K562 (cell line): ENCODE measurements at places on chromosomes 5 and 9. TPM values are rescaled to one million over a fixed set of nuclear protein-coding genes. Genes with fewer than 3 reads are reported as not detected.

- no peak for DNase-seq
Measured at GRCh38 chr5:93601071-93601801, 18.2 kb downstream of the NR2F1 start.

DNA sequence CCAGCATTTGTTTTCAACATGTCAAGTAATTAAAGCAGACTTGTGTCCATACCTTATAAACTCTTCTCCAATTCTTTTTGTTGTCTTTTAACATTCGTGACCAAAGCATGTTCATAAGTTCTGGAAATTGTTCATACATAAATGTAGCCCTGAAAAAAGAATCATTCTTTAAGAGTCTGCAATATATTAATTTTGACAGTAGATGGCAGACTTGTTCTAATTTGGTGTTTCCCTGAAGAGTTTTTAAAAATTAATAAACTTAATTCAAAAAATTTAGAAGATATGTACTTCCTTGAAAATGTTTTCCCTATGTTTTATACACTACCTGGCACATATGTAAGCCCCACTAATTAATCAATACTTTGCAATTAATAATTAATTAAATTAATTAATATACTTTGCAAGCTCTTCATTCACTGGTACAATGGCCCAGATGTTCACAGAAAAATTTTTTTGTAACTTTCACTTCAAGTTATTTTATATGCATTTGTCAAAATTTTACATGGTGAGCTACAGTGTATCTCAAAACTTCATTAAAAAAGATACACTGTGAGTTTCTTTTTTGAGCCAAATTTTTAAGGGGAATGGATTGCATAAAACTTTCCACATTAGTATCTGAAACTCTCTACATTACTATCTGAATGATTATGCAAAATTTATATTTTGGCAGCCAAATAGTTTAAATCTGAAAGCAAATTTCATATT lies 42.1 kb downstream of the CLINT1 start:
- no peak for DNase-seq

DNA sequence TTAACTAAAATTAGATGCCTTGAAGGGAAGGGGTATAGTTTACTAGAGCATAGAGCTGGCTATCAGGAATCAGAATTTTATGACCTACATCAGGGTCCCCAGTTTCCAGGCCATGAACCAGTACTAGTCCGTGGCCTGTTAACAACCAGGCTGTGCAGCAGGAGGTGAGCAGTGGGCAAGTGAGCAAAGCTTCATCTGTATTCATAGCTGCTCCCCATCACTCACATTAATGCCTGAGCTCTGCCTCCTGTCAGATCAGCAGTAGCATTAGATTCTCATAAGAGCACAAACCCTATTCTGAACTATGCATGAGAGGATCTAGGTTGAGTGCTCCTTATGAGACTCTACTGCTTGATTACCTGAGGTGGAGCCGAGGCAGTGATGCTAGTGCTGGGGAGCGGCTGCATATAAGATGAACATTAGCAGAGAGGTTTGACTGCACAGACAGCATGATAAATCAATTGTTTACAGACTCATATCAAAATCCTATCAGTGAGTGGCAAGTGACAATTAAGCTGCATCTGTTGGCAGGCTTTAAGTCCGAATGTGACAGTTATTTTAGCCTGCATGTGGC lies 44.6 kb downstream of the TAF11L14 start:
- DNase-seq = no peak

DNA sequence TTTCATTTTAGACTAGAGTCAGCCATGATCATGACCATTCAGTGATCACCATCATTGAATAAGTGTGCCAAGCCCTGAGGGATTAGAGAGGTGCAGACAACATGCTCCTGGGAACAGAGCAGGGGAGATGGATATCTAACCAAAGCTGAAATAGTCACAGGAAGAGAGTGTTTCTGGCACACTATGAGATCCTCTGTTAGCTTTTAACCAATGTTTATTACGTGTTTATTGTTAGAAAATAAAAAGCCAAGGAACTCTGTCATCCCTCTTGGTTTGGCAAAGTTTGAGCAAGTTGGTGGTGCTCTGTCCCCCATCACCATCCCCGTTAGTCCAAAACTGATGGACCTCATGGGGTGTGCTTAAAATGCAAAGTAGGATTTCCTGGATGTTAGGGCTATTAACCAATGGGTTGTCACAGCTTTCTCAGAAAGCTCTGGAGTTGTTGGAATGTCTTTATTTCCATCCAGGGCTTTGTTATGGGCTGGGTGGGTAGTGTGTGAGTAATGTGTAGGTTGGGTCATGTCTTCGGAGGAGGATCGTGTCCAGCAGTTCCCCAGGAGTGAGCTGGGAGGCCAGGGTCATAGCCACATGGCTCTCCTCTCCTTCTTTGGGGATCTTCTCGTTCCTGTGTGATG lies 34.9 kb downstream of the SLC28A3 start:
- no peak for DNase-seq

DNA sequence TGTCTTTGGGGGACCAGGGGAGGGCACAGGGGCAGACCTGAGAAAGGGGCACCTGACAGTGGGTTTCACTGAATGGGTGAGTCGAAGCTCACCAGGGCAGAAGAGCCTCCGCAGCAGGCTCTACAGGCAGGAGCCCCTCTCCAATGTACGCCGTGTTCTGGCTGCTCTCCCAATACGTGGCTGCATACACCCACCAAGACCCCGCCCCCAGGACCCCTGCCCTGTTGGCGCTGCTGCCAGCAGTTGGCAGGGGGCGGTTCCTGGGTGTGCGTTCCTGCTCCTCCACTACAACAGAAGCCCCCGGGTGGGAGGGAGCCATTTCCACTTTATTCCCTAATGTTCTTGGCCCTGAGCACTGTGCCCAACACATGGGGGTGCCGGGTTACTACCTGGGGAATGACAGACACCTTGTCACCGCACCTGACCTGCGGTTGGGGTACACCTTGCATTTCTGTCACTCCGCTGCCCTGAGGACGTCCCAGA lies 30.3 kb downstream of the SARDH start:
- DNase-seq = no peak

DNA sequence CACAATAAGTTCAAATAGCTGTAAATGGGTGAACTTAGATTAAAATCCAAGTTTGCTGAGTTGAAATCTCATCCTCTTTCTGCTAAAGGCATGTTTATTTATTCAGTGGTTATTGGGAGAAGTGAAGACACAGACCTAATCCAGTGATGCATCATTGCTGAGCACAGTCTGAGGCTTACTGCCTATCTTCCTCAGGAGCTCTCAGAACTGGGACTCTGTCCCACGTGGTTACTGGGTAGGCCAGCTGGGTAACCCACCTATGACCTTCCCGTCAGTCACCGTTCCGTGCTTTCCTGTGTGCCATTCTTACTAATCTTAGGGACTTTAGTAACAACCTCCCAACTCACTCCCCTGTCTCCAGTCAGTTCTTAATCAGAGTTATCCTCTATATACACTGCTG lies 226.8 kb upstream of the ATP10B start:
- no peak for DNase-seq

GRCh38 chr9:112809351-112809848 lies 58.8 kb downstream of the SNX30 start:
- DNase-seq = no peak

GRCh38 chr9:135037521-135038250 lies 49.8 kb upstream of the OLFM1 start:
- no peak for DNase-seq

DNA sequence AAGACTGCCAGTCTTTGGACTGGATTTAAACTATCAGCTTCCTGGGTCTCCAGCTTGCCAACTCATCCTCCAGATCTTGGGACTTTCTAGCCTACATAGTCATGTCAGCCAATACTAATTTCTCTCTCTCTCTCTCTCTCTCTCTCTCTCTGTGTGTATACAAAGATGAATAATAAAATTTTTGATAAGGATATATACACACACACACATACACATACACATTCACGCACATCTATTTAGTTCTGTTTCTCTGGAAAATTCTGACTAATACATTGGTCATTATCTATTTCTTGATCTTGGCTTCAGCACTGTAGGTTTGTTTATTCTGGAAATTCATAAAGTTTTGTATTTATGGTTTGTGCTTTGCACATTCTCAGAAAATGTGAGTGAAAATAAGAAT lies 1606.2 kb upstream of the NUDT12 start:
- no peak for DNase-seq

- DNase-seq = no peak
Measured at GRCh38 chr9:105117234-105117633, 127.2 kb upstream of the SLC44A1 start.

CXXC5 gene
- 63.8 and 67.0 TPM in 2 replicates for polyA plus RNA-seq
